ENCODE measurements at places on chromosomes 11 and 22. TPM values are rescaled to one million over a fixed set of nuclear protein-coding genes. Genes with fewer than 3 reads are reported as not detected.

Gene PGM2L1
- 2.9 TPM for polyA plus RNA-seq

Gene CBLIF
- not detected for polyA plus RNA-seq

Gene HEPHL1
- polyA plus RNA-seq: 0.21 TPM

Gene DPP3
- polyA plus RNA-seq: 18.5 TPM

Gene DEFB131B
- polyA plus RNA-seq: not detected

Gene NFAM1
- 0.72 TPM for polyA plus RNA-seq

Gene C11orf65
- 3.2 TPM for polyA plus RNA-seq

Gene PAAF1
- polyA plus RNA-seq: 30.8 TPM

- no peak for DNase-seq
These were observed 17.9 kb downstream of the APLNR start for GRCh38 chr11:57219021-57219627.

DNA sequence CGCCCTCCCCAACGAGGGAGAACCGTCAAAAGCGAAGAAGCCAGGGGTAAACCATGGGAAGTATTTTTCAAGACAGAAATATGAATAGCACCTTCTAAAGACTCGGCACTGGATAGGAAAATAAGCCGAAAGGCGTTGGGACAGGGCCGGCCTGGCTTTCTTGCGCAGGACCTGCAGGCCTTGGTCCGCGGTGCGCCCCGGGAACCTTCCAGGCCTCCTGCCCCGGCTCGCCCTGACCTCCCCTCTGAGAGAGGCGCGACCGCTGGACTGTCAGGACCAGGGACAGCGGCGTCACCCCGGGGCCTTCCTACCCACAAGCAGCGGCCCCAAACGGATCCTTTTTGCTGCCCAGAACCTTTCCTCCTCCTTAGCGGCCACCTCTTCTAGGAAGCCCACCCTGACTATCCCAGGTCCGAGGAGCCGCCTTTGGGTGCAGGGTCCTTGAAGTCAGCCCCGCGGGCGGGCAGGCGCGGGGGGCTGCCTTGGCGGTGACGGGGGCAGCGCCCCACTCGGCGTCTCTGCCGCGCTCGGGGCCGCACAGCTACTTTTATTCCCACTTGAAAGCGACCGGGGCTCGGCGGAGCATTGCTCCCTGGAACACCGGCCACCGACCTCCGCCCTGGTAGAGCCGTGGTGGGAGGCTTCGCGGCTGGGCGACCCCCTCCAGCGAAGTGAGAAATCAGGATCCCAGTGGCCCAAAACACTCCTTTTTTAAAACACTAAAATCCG is 650 bp upstream of the MAPK11 start:
- no peak for DNase-seq

DNA sequence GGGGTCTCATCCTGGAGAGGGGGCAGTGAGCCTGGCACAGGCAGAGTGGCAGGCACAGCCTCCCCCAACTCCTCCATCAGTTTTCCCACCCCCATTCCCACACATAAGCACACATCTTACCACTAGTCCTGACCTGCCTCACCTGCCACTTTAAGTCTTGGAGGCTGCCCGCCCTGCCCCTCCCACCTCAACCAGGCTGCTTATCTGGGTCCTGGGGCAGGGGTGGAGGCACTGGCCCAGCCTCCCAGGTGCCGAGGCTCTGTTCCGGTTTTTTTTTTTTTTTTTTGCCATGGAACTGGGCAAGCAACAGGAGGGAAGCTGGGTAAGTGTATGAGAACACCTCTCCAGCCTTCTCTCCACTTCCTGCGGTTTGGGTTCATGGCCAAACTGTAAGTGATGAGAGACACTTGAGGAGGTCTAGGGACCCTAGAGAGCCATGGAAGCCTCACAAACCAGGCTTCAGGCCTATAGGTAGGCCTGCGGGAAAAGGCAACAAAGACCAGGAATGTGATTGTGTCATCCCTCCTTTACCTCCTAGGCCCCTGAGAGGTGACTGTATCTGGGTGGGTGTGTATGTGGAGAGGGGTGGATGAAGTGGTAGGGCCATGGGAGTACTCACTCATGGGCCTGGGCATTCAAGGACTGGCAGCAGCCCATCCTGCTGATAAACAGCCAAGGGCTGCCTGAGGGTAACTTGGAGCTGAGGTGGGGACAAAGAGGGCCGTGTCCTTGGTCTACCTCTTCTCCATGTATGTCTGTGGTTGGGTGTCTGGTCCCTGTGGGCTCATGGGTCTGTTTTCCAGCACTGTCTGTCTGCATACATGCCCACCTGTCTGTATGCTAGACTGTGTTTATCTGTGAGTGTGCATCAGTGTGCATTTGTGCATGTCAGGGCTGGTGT is 22.6 kb downstream of the PHLDB1 start:
- DNase-seq: no peak

DNA sequence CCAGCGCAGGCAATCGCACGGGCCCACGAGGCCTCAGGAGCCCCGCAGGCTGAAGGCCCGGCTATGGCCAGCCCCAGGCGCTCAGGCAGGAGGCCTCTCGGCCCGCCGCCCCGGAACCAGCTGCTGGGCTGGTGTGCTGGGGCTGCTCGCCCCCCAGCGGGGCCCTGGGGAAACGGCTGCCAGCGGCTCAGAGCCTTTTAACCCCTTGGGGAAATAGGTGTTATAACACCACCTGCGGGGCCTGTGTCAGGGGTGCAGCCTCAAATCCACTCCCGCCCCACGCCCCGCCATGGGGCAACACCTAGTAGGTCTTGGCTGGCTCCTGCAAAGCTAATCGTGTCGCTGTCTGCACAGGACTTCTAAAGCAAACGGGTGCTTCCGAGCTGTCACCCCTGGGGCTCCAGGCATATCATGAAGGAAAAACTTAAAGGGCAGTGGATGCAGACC is 237.4 kb downstream of the TTC28 start:
- peak; percentile 73 for DNase-seq

DNA sequence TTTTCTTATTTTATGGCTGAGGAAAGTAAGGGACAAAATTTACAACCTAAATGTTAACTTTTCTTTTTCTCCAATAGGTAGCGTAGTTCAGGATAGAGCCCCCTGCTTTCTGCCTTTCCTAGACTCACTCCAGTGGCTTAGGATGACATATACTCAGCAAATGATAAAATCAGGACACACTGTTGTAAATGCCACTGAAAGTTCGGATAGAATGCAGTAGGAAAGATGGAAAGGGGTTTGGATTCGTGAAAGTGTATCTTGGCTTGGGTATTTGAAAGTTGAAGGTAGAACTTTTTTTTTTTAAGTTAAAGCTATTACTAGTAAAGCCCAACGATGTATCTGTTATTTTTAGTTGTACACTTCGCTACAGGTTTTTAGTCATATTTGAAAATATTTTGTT is 2.2 kb downstream of the DYNC2H1 start:
- no peak for DNase-seq

DNA sequence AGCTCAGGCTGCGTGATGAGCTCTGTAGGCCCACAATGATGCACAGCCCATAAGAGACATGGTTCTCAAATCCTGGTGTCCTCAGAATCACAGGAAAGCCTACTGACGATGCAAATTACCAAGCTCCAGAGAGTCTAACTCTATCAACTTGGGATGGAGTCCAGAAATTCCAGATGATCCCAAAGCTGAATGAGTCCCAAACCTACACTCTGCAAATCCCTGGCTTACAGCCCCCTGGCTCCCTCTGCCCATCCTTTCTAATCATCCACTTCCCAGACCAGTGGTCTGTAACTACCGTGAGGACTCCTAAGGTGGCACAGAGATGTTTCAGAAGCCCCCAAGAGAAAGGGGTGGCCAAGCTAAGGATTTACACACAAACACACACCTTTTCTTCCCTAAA is 13.5 kb downstream of the ARFGAP2 start:
- no peak for DNase-seq

DNA sequence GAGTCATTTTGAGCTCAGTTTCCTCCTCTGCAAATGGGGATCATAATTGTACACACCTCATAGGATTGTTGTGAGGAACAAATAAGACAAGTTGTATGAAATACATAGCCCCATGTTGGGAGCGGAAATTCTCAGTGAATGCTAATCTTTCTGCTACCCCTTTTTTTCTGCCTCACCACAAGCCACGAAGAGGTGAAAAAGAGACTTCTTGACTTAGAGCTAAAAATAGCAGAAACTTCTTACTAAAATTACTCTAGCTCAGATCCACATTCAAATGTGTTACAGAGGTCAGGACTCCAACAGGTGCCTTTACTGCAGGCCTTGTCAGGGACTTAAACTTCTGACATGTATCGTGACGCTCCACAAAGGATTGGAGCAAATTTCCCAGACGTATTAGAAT is 128.5 kb downstream of the MIAT start:
- no peak for DNase-seq

DNA sequence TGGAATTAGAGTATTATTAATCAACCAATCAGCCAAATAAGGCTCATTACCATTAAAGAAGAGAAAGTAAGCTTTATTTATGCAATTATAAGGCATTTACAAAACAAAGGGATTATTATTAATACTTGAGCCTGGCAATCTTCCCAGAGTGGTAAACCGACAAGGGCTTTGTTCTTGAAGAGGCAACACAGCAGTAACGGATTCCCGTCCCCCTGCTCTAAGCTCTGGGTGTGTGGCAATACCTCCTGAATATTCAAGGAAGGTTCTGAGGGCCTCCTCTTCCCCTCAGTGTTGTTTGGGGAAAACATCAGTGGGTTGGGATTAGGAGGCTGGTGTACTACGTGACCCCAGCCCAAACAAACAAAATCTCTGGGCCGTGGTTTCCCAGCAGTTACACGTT is 176.5 kb downstream of the TENM4 start:
- DNase-seq: no peak

DNA sequence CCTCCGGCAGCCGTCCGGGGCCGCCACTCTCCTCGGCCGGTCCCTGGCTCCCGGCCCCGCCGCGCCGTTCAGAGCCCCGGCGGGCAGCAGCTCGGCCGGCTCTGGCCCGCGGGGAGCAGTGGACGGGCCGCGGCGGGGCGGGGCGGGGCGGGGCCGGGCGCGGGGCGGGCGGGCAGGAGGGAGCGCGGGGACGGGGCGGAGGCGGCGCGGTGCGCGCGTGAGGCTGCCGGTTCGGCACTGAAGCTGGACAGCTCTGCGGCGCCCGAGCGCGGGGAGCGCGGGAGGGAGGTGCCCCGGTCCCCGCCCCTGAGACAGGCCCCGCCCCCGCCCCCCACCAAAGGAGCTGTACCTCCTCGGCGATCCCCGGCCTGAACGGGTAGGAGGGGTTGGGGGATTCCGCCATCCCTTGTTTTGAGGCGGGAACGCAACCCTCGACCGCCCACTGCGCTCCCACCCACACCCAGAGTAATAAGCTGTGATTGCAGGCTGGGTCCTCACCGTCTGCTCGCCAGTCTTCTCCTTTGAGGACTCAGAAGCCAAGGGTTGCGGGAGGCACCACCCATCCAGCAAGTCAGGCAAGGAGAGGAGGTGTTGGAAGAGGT is at the start of gene DRD2:
DRD2 (minus strand) TSS at position 239 of the 602 bp plus-strand sequence. CDS start 50,747 bp downstream, outside the sequence.
- no peak for DNase-seq

DNA sequence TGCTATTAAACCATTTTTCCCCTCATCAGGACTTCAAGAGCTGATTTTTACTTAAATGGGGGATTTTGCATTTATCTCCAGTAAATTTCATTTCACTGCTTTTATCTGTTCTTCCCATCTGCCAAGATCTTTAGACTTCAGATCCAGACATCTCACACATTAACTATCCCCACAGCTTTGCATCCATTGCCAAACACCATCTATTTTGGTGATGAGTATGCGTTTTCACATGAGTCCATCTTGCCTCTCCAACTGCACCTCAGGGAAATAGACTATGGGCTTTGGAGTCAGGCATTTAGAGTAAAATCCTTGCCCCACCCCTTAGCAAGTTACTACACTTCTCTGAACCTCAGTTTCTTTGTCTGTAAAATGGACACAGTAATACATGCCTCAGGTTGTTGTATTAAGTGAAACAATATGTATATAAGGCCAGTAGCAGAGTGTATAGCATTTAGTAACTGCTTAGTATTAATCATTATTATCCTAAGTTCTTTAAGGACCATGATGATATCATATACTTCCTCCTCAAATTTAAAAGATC is 53.6 kb upstream of the NFRKB start:
- DNase-seq: no peak

DNA sequence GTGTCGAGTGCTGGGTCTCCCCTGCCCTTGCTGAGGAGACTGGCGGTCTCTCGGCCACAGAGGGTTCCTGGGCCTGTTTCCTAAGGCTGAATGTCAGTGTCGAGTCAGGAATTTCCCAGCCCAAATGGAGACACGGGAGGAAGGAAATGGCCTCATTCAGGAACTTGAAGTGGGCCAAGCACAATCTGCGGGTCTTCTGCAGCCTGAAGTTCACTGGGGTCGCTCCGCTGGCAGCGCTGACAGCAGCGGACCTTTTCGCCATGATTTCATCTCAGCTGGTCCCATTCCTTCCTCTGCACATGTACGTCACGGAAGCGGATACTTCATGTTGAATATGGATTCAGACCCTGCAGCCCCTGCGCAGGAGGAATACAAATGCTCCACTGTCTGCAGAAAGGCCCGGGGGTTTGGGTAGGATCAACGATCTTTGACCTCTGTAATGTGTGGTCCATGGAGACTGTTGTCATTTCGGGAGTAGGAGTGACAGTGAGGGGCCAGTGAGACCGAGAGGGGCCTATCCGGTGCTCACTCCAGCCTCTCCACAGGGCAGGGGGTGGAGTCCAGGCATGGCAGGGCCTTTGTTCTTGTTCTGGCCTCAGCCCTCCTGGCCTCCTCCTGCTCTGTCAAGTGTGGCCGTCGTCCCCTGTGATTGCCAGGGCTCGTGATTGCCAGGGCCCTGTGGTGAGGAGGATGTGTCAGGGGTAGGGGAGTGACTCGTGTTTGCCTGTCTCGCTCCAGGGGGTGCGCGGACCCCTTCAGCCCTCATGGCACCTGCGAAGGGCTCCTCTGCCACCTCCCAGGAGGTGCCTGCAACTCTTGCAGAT is 402.3 kb downstream of the TBC1D22A start:
- no peak for DNase-seq

- no peak for DNase-seq
These were observed 429 bp downstream of the SLC39A13 start for GRCh38 chr11:47408598-47409439.

DNA sequence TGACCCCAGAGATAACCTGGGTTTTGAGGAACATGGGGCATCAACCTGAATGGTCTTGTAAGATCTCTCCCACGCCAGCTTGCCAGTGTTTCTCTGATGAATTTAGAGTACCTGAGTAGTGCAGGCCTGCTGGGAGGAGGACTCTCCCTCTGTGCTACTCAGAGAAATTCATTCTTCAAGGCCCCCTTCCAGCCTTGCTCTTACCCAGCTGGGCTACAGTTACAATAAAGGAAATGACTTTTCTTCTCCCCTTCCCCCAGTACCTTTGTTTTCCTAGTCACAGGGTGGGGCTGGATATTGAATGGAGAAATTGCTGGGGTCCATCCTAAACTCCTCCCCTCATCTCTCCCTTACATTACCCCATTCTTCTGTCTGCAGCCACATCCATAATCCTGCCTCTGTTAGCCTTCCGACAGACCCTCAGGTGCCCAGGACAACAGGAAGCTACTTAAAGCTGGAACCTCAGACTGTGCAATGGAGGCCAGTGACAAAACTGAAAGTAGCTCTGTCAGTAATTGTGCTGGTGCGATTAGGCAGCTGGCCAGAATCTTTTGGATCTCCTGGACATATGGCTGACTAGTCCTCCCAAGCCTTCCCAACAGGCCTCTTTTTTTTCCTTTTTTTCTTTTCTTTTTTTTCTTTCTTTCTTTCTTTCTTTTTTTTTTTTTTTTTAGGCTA is 17.4 kb downstream of the LIMK2 start:
- no peak for DNase-seq

- no peak for DNase-seq
These were observed 743.8 kb downstream of the NTM start for GRCh38 chr11:132114185-132114584.

- DNase-seq: no peak
These were observed 81.9 kb upstream of the CRTAM start for GRCh38 chr11:122756417-122756816.

GRCh38 chr11:61297341-61297740 is 2.2 kb upstream of the VWCE start:
- no peak for DNase-seq
